ENCODE measurements at places on chromosomes 1 and 21. TPM values are rescaled to one million over a fixed set of nuclear protein-coding genes. Genes with fewer than 3 reads are reported as not detected.

AURKAIP1 gene
- total RNA-seq, result 83.7 TPM

ZNF672 gene
- 38.9 TPM for total RNA-seq

DCST1 gene
- 0.55 TPM for total RNA-seq

LHX8 gene
- not detected for total RNA-seq

FAM177B gene
- not detected for total RNA-seq

TMPRSS15 gene
- not detected for total RNA-seq

- no peak for DNase-seq
Observed at GRCh38 chr21:25175938-25176337, 431.3 kb downstream of the MRPL39 start.

- DNase-seq, result no peak
Observed at GRCh38 chr1:206736878-206737728, 33.5 kb upstream of the IL19 start.

GRCh38 chr1:236535662-236536161, 11.9 kb downstream of the LGALS8 start:
- DNase-seq, result no peak

GRCh38 chr1:51484591-51484990, 34.5 kb downstream of the EPS15 start:
- DNase-seq, result no peak

DNA sequence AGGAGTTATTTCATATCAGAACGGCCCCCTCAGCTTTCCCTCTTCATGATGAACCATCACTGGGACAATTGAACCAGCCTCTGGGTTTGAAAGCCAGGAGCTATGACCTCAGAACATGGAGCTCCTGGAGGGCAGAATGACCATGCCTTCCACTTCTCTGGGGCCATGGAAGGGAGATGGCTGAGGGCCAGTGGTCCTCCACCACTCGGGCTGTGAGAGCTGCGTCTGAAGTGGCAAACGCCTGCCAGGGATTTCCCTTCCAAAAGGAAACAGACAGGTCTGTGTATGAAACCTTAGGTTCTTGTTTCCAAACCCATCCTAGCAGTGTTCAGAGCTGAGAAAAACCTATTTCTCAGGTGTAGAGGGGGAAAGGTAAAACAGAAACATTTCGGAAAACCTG, 22.5 kb downstream of the PKP1 start:
- no peak for DNase-seq

GRCh38 chr1:78703806-78704205, 54.2 kb downstream of the IFI44 start:
- DNase-seq, result no peak

DNA sequence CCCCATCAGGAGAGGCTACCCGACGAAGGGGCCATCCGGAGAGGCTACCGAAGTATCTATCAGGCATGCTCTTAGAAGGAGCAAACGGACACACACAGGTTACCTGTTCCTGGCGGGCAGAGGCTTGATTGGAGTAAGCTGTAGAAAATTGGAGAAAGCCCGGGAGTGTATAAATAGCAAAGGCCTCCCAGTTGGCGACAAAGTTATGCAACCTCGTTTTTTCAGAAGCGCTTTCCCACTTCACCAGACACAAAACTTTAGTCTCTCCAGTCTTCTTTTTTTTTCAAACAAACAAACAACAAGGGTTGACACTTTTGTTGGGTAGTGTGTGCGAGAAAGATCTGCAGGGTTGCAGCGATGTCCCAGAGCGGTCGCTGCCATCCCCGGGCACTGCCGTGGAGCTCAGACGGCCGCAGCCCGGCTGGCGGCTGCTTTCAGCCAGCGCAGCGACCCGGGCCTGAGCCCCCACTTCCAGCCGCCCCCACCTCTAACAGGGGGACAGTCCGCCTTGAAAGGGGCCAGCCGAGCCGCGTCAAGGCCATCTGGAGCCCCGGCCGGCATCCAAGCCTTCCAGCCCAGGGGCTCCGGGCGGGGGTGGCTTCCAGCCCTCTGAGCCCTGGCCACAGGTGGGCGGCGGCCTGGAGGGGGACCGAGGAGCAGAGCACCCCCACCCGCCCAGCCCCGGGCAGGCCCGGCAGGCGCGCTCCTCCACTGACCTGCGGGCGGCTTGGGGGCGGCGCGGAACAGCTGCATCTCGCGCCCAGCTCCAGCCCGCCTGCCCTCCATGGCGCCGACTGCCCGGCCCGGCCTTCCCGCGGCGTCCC, 616 bp downstream of the MCOLN3 start:
- peak; percentile 62 for DNase-seq

DNA sequence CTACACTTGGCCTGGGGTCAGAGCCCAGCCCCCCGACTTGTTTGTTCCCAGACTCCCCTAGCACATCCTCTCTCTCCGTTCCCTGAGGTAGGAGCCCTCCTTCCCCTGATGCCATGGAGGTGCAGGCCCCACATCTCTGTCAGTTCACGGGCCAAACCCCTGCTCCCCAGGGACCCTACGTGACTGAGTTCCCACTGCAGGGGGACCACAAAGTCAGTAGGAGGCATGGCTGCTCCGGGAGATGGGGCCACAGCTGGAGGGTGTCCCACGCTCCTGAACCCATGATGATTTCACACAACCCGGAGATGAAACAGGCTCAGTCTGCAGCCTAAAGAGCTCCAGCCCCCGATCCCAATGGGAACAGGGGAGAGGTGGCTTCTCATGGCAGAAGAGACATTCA, 272.2 kb downstream of the NPHP4 start:
- no peak for DNase-seq

DNA sequence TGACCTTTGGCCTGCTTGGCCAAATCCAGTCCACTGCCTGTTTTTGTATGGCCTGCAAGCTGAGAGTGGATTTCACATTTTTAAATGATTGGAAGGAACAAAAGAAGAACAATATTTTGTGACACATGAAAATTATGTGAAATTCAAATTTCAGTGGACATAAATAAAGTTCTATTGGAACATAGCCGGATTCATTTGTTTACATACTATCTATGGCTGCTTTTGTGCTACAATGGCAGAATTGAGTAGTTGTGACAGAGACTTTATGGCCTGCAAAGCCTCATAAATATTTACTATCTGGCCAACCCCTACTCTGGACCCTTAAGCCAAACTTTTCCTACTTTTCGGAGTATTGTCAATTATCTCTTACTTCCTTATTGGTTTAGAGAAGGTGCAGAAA, 66.6 kb upstream of the IPO9 start:
- DNase-seq, result no peak

- DNase-seq, result peak; percentile 38
Observed at GRCh38 chr1:47677241-47677940, 239.5 kb downstream of the FOXD2 start.

DNA sequence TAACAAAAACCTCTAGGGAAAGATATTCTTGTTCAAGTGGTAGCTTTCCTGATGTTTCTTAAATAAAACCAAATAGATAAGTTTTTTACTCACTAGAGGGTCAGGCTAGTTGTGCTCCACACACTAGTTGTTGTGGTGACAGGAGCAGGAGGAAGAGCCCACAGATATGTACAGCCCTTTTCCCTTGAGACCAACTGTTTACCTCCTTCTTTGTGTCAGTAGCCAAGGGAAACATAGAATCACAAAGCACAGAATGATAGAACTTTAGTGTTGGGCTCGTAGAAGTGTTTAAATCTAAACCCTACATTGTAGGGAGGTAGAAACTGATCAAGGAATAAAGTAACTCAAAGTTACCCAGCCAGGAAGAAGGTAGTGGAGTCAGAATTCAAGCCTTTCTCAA, 309.0 kb downstream of the CTH start:
- no peak for DNase-seq

- DNase-seq, result peak; percentile 32
Observed at GRCh38 chr1:33297911-33298622, 22.8 kb downstream of the A3GALT2 start.

DNA sequence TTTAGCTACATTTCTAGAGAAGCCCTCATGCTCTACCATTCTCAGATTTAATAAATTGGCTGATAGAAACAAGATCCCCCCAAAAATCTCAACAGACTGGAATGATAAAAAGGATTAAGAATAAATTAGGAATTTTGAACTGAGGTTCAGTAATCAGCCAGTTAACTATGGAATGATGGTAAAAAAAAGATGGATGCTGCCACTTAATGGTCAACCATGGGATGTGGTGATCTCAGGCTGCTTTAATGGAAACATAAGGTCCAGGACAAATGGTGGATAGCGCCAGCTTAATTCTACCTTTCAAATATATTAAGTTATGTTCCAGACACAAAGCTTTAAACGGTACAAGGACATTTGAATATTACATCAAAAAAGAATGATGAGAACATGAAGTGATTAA, 49.9 kb downstream of the CCN1 start:
- no peak for DNase-seq

DNA sequence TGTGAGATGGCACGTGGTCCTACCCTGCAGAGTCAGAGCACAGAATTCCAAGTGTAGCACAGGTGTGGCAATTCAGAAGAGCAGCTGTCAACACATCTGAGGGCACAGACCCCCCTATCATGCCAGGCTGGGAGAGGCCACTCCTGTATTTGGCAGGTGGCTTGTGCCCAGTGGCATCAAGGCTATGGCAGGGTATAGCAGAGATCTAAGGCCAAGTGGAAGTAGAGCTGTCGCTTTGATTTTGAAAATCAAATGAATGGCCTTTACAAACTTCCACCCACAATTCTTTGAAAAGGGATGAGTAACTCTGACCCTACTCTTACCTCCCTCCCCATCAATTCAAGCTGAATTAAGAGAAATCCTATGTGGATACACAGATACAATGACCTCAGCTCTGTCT, 13.4 kb downstream of the C1orf116 start:
- no peak for DNase-seq

- DNase-seq, result peak; percentile 11
Observed at GRCh38 chr1:178548108-178548507, 35.2 kb downstream of the TEX35 start.
